ENCODE measurements at places on chromosomes 6 and 20. TPM values are rescaled to one million over a fixed set of nuclear protein-coding genes. Genes with fewer than 3 reads are reported as not detected.

DNA sequence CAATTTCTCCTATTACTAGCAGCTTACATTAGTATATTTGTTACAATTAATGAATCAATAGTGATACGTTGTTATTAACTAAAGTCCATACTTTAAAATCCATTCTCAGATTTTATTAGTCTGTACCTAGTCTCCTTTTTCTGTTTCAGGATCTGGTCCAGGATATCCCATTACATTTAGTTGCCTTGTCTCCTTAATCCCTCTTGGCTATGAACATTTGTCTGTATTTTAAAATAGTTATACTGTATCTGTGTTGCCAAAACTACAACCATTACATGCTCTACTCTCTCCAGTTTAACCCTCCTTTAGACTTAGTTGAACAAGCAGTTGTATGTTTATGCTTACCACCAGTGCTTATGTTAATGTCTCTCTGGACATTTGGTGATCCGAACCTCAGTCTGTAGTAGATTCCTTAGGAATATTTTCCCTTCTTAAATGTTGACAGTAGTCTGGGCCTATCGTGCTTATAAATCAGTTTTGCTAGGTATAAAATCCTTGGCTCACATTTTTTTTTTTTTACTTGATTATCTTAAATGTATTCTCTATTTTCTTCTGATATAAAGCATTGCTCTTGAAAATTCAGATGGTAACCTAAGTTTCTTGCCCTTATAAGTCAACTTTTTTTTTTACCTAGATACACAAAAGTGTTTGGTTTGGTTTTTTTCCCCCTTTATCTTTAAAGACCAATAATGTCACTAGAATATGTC is 12.2 kb downstream of the ALDH5A1 start:
- no peak for DNase-seq

- DNase-seq = no peak
Observed at GRCh38 chr20:63094767-63095499, 88.2 kb upstream of the BHLHE23 start.

The HSP90AB1 gene
- total RNA-seq = 580 TPM

The GATA5 gene
- not detected for total RNA-seq

The OR5V1 gene
- total RNA-seq = not detected

The HS3ST5 gene
- total RNA-seq = not detected
